GM04504 (cell line): ENCODE measurements at places on chromosomes 3 and 15.
A peak's percentile ranks its signal among the peaks of the same experiment; 100 is the strongest.

- no peak for DNase-seq
Measured at GRCh38 chr3:187198490-187198889, 1.2 kb downstream of the RTP1 start.

DNA sequence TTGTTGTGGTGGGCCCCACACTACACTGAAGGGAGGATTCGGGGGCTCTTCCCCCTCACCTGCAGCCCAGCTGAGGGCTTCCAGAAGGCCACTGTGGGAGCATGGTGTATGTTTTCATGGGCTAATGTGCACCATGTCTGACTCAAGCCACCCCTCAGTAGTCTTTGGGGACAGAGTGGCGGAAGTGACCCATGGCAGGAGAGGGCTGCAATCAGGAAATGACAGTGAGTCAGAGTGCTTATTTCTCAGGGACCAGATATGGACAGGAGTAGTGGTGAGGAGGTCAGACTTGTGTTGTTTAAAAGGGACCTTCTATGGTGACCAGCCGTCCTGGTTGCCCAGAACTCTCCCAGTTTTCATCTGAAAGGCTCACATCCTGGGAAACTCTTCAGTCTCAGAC lies 32.8 kb upstream of the SLC9A9 start:
- DNase-seq: no peak

GRCh38 chr3:151864423-151865101 lies 8.9 kb upstream of the SUCNR1 start:
- DNase-seq: peak; percentile 51

- no peak for DNase-seq
Measured at GRCh38 chr3:154818676-154819255, 261.4 kb upstream of the MME start.
